EL (cell line): ENCODE measurements at places on chromosomes 12 and 14.
A peak's percentile ranks its signal among the peaks of the same experiment; 100 is the strongest.

GRCh38 chr14:104729835-104730181 lies 5.8 kb downstream of the ADSS1 start:
- no peak for DNase-seq

GRCh38 chr12:75560167-75560566 lies 48.8 kb upstream of the KRR1 start:
- peak; percentile 17 for DNase-seq

- DNase-seq = no peak
Measured at GRCh38 chr12:125136702-125137101, 71.5 kb downstream of the AACS start.

DNA sequence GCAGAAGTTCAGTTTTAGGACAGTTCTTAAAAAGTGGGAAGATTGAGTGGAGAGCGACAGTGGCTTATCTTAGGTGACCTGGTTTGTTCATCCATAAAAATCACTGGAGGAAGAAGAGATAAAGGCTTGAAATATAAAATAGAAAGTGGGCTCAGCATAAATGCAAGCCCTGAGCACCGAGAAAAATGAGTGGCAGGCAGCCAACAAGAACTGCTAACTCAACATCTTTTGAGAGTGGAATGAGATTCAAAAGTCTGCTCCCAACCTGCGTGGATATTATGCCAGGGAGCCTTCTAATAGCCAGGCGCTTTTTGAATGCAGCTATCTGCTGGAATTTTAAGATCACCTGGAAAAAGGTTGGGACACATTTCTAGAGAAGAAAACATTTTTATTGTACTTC lies 666.5 kb downstream of the FLRT2 start:
- DNase-seq = no peak

GRCh38 chr12:43621262-43621661 lies 69.3 kb upstream of the ADAMTS20 start:
- no peak for DNase-seq
